ENCODE measurements at places on chromosomes 11 and 22. TPM values are rescaled to one million over a fixed set of nuclear protein-coding genes. Genes with fewer than 3 reads are reported as not detected.

GRCh38 chr11:119585043-119585781 lies 143.8 kb downstream of the NECTIN1 start:
- no peaks in the 10 kb centered on the region for H3K4me1 ChIP-seq
- H3K36me3 ChIP-seq: no peaks in the 10 kb centered on the region
- H3K4me3 ChIP-seq: peak overlapping the region; percentile 84
- peak; percentile 88 for DNase-seq
- no peaks in the 10 kb centered on the region for H3K27me3 ChIP-seq
- peak overlapping the region; percentile 92 for H3K27ac ChIP-seq

GRCh38 chr22:19799322-19800190 lies 39.0 kb downstream of the TBX1 start:
- DNase-seq: no peak
- H3K4me1 ChIP-seq: no peaks in the 10 kb centered on the region
- no peak overlapping the region for H3K4me3 ChIP-seq
- no peak overlapping the region for H3K27ac ChIP-seq
- no peaks in the 10 kb centered on the region for H3K27me3 ChIP-seq

DNA sequence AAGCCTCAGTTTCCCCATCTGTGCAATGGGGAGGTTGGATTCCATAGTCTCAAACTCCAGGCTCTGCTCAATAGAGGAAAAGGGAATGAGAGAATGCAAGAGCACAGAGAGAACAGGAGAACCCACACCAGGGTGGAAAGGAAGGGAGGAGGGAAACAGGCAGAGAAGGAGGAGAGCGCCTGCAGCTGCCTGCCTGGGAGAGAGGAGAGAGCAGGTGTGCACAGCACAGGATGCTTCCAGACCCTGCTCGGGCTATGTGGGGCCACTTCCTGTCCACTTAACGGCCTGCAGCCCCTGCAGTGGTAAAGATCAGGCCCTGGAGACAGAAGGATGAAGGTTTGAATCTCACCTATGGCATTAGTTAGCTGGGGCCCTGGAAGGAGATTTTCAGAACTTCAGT lies 12.3 kb downstream of the LRRC32 start:
- no peaks in the 10 kb centered on the region for H3K27me3 ChIP-seq
- no peaks in the 10 kb centered on the region for H3K36me3 ChIP-seq
- peak; percentile 34 for DNase-seq
- peaks cover 10% of the 10 kb centered on the region for H3K4me1 ChIP-seq
- H3K27ac ChIP-seq: no peak overlapping the region
- H3K4me3 ChIP-seq: no peak overlapping the region

GRCh38 chr11:13465909-13466371 lies 2.9 kb upstream of the BTBD10 start:
- H3K36me3 ChIP-seq: no peaks in the 10 kb centered on the region
- no peaks in the 10 kb centered on the region for H3K27me3 ChIP-seq
- peaks cover 7% of the 10 kb centered on the region for H3K4me1 ChIP-seq
- no peak overlapping the region for H3K27ac ChIP-seq
- H3K4me3 ChIP-seq: no peak overlapping the region
- no peak for DNase-seq

DNA sequence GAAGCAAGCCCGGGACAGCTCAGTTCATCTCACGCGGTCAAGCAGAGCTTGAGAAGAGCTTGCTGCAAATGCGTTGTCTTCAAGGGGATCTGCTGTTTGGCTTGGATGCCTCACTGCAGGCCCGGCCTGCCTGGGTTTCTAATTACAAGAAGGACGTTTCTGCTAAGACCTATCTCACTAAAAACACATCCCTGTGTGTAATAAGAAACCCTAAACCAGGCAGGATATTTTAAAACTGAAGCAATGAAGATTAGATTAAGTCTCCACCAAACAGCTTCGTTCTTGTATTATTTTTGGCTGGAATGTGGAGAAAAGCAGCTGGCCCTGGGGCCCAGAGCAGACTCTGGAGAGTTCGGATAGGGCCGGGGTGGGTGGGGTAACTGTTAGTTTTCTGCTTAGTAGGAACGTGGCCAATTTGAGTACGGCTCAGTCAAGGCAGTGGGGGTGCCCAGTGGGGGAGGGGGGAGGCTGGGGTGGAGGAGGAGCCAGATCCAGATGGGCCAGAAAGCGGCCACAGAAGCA lies 6.0 kb downstream of the PKNOX2 start:
- peak overlapping the region; percentile 22 for H3K27ac ChIP-seq
- peaks cover 11% of the 10 kb centered on the region for H3K27me3 ChIP-seq
- peaks cover 27% of the 10 kb centered on the region for H3K4me1 ChIP-seq
- H3K36me3 ChIP-seq: no peaks in the 10 kb centered on the region

- H3K4me1 ChIP-seq: peaks cover 9% of the 10 kb centered on the region
- no peak overlapping the region for H3K27ac ChIP-seq
- DNase-seq: peak; percentile 44
- H3K27me3 ChIP-seq: no peaks in the 10 kb centered on the region
Observed at GRCh38 chr22:49964136-49965090, 3.8 kb downstream of the PIM3 start.

- H3K4me1 ChIP-seq: no peaks in the 10 kb centered on the region
- no peaks in the 10 kb centered on the region for H3K27me3 ChIP-seq
- no peaks in the 10 kb centered on the region for H3K36me3 ChIP-seq
- DNase-seq: no peak
Observed at GRCh38 chr22:50119768-50120251, 30.0 kb downstream of the MOV10L1 start.

BDNF gene
- 0.36 TPM for total RNA-seq

- H3K4me3 ChIP-seq: no peak overlapping the region
- H3K27ac ChIP-seq: no peak overlapping the region
- H3K4me1 ChIP-seq: peaks cover 3% of the 10 kb centered on the region
- no peaks in the 10 kb centered on the region for H3K36me3 ChIP-seq
- H3K27me3 ChIP-seq: peaks cover 50% of the 10 kb centered on the region
Observed at GRCh38 chr11:65549096-65549495, 9.1 kb downstream of the LTBP3 start.

DNA sequence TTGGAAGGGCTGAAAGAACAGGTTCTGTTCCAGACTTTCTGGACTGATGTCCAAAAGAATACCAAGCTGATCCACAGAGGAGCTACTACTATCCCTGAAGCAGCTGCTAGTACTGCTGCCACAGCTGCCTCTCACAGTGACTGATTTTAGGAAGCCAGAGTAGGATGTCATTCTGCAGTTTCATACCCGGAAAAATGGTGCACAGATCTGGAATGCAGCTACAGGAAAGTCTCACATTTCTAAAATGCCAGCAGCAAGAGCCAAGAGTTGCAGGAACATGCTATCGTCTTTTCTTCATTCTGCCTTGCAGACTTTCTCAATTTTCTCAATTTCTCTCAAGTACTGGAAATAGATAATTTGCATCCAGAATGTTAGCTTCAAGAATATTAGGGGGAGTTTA lies 19.4 kb upstream of the CCDC179 start:
- DNase-seq: no peak
- H3K4me1 ChIP-seq: no peaks in the 10 kb centered on the region
- H3K27ac ChIP-seq: no peak overlapping the region

Data from endodermal cell (in vitro differentiated cells).